ENCODE measurements at places on chromosomes 7 and 10.
A peak's percentile ranks its signal among the peaks of the same experiment; 100 is the strongest.

GRCh38 chr7:7912937-7913336, 55.7 kb upstream of the GLCCI1 start:
- DNase-seq: no peak

- DNase-seq: no peak
These were observed 254.1 kb downstream of the ARL4A start for GRCh38 chr7:12941512-12941911.

- no peak for DNase-seq
These were observed 1.9 kb upstream of the IFRD1 start for GRCh38 chr7:112448381-112448780.

GRCh38 chr10:33216661-33217427, 117.6 kb downstream of the NRP1 start:
- DNase-seq: no peak

DNA sequence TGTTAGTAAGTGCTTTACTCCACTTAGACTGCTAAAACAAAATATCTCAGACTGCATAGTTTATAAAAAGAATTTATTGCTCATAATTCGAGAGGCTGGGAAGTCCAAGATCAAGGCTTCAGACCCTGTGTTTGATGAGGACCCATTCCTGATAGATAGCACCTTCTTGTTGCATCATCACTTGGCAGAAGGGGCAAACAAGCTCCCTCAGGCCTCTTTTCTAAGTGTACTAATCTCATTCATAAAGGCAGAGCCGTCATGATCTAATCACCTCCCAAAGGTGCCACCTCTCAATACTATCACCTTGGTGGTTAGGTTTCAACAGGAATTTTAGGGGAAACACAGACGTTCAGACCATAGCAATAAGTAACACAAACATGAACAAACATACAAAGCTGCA, 55.4 kb downstream of the CRPPA start:
- no peak for DNase-seq

DNA sequence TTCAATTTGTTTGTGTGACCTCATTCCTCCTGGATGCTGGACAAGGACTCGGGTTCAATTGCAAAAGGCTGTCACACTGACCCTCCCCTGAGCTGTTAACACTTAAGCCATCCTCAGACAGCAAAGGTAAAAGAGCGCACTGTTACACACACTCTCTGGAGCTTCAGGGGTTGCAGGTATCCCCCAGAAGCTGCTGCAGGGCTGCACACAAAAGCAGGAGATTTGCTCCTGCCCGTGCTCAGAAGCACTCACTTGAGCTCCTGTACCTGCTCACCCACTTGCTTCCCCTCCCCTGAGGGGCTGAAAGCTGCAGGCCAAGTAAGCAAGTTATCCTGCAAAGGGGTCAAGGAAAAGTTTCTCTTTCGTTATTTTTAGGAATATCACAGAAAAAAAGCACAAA, 886.2 kb upstream of the ZWINT start:
- no peak for DNase-seq

DNA sequence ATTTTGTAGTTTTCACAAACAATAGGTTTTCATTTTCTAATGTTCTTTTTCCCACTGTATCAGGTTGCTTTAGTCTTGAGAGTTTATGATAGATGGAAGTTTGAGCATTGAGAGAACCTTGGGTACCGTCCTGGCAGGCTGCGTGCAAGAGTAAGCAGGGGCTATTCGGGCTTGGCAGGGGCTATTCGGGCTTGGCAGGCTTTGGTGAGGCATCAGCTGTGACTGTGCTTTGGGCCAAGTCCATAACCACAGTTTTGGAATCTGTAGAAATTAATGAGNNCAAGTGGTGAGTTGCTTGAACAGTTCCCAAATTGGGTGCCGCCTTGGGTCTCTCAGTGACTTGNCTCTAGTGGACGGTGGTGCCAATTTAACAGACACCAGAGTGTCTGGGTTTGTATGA, 424.6 kb downstream of the PAXIP1 start:
- no peak for DNase-seq

DNA sequence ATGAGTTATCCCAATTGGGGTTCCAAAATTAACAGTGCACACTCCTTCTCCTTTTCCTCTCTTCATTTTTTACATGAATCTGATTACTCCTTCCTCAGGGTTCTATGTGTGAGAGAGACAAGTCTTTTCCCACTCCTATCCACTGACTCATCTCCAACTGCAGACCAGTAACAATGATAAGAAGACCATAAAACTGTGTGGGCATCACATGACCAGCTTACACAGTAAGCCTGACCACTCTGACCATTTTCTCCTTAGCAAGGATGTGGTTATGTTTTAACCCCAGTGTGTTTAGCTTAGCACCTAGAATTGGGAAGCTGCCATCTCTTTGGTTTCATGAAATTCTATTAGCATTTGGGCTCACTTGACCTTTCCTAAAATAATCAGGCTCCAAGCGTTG, 145.0 kb upstream of the CALCR start:
- DNase-seq: no peak

DNA sequence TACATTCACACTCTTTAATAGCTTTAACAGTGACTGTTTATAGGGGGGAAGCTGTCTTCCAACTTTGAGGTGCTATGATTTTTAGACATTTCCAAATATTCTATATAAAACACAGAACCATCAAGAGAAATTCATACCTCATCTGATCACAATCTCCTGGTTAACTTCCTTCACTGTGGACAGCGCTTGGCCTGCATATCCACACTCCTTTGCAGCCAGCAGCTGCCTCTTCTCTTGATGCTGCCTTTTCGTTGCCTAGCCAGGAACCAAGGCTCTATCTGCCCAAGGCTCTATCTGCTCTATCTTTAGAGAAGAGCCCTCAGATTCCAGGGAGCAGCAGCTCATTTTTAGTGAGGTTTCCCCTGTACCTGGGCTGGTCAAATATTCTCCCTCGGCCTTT, 252.0 kb downstream of the PTEN start:
- no peak for DNase-seq

DNA sequence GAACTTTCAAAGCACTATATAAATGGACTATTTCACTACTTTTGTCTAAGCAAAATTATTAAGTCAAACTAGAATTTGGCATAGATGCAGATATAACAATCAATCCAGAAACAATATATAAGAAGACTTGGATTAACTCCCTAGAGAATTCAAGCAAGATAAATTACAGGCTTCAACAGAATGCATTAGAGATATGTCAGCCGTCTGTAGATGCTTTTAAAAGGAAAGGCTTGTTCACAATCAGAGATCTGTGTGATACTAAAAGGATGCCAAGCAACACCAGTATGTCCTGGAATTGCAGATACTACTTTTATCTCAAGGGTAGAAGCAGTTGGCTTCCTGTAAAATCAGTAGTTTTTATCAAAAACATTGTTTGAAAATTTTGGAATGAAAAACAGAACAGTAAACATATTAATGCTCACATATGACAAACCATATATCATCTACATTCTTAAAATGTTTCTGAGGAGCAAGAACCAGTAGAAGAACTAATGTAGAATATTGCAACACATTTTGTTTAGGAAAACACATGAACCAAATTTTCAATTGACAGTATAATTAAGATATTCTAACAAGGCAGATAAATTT, 947.9 kb upstream of the LRRN3 start:
- no peak for DNase-seq

- no peak for DNase-seq
These were observed 93.0 kb downstream of the ABLIM1 start for GRCh38 chr10:114565066-114565465.

DNA sequence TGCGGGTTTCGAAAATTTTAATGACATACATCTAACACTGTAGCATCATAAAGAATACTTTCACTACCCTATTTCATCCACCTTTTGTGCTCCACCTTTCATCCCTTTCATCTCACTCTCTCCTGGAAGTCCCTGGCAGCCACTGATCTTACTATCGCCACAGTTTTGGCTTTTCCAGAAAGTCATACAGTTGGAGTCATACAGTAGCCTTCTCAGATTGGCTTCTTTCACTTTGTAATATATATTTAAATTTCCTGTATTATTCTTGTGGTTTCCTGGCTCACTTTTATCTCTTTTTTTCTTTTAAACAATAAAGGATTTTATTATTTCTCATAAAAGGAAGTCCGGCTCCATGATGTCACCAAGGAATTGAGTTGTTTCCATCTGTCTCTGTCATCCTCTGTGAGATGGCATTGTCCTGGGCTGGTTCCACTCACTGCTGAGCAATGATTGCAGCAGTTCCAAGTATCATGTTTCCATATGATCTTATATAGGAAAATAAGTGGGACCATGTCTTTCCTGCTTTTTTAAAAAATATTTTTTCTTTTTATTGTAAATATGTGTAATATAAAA, 626.3 kb downstream of the POM121L12 start:
- no peak for DNase-seq

- no peak for DNase-seq
These were observed 54.7 kb downstream of the RBM33 start for GRCh38 chr7:155699180-155699579.

GRCh38 chr7:80439894-80440821, 71.7 kb downstream of the GNAT3 start:
- DNase-seq: peak; percentile 34

DNA sequence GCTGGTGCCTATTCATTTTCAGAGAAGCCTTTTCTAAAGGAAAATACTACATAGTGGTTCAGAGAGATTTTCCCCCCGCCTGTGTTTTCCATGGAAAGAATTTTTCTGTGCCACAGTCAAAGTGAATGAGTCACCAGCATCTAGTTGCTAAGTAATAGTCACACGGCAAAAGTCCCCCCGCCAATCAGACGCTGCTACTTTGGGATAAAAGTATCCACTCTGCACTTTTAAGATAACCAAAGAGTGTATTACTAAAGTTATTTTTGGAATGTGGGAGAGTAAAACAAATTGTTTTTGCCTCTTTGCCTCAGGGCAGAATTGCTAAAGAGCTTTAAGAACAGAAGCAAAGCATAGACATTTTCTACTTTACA, 23.5 kb downstream of the ABLIM1 start:
- no peak for DNase-seq

GRCh38 chr10:3948843-3949242, 163.8 kb upstream of the KLF6 start:
- DNase-seq: no peak

- no peak for DNase-seq
These were observed 17.1 kb downstream of the CHST3 start for GRCh38 chr10:71981015-71981875.

- DNase-seq: no peak
These were observed 79.2 kb downstream of the ADCY1 start for GRCh38 chr7:45653209-45653907.

DNA sequence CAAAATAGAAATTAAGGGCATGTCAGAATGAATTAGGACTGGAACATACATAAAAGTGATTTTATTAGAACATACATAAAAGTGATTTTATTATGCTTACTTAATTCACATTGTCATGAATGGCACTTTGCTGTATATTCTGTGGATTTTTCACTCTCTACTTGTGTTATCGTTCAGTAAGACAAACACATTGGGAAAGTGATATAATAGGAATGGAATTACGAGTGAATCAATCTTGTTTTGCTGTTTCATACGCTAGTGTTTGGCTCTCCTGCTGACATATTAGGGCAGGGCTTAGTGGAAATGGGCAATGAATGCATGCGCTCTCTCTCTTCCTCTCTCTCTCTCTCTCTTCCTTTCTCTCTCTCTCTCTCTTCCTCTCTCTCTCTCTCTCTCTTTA, 561.1 kb downstream of the ACTR3B start:
- DNase-seq: no peak

DNA sequence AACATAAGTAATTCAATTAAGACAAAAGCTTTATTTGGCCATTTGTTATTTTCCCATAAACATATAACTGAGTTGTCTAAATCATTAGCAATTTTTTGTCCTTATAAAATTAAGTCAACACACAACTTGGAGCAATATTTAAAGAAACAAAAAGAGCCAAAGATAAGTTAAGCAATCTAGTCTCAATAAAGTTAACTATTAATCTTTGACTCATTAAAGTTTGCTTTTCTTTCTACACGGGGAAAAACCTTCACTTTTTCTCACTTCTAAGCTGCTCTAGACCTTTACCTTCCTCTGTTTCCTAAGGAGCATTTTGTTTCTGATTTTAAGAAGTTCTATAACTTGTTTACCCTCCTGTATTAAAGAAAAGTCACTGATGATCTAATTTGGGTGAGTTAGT, 867.1 kb upstream of the PHF14 start:
- DNase-seq: no peak

- no peak for DNase-seq
These were observed 467.9 kb upstream of the PODXL start for GRCh38 chr7:132024290-132024689.

GRCh38 chr10:62019685-62020359, 118.3 kb downstream of the ARID5B start:
- DNase-seq: no peak

DNA sequence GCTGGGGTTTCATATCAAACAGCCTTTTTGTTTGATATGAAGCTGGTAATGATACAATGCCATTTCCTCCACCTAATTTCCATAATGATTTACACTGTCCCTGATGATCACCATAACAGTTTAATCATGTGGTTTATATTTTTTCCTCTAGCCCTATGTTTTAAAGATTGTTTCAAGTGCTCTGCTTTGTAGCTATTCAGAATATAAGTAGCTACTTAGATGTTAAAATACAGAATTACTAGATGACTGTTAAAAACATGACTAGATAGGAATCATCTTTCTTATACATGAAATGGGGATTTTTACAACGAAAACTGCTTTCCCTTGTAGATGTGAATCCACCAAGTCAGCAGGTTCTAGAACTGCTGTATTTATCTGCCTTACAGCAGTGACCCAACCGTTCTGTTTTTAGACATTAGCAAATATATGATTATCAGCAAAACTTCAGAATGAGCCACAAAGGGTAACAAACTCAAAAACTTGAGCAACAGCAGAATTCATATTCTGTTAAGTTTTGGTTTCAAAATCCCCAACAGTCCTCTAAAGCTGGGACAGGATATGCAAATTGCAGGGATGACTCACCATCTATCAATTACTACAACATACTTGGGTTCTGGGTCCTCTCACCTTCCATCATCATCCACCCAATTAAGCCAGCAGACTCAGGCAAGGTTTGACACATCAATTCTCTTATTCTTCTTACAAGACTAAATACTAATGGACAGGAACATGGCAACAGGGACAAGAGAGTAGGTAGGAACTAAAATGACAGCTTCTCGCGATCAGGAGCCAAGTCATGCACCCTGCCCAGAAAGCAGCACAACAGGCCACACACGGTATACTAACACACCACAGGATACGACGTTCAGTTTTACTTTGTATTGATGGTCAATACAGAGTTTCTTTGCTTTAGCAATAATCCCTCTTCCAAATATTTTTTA, 83.9 kb downstream of the PIP4K2A start:
- DNase-seq: no peak

Measured in GF-D8 (cell line).